ENCODE measurements at places on chromosomes 6 and 20.
A peak's percentile ranks its signal among the peaks of the same experiment; 100 is the strongest.

DNA sequence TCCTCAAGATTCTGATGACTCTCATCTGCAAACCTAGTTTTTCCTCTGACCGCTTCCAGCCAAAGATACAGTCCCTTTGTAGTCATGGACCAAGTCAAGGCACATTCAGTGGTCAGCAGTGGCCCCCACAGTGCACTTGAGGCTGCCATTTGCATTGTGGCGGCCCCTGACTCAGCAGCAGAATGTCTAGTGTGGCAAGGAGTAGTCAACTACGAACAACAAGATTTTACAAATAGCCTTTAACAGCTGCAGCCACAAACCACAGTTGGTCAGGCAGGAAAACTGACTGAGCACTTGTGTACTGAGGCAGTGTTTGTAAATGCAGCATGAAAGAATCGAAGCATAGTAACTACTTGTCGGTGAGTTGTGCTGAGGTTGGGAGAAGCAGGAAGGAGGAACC is 49.6 kb downstream of the SLC2A12 start:
- DNase-seq, result peak; percentile 23

DNA sequence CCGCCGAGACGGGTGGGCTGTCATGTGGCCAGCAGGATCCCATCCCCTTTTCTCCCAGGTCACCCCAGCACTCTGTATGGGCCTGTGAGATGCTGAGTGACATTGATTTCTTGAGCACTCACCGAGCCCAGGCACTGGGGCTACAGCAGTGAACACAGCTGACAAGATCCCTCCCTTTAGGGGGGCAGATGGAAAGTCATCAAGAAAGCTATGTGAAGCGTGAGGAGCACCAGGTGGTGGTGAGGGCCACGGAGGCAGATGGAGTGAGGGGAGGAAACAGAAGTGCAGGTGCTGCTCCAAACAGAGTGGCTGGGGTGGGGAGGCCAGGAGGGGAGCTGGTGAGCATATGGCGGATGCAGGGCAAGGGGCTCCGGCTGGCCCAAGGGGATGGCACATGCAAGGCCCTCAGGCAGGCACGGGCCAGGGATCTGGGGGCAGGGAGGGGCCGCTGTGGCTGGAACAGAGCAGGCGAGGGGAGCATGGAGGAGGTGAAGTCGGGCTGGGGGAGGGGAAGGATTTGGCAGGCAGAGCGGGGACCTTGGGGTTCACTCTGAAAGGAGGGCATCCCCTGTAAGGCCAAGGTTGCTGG is 184.0 kb downstream of the BMP7 start:
- DNase-seq, result no peak

DNA sequence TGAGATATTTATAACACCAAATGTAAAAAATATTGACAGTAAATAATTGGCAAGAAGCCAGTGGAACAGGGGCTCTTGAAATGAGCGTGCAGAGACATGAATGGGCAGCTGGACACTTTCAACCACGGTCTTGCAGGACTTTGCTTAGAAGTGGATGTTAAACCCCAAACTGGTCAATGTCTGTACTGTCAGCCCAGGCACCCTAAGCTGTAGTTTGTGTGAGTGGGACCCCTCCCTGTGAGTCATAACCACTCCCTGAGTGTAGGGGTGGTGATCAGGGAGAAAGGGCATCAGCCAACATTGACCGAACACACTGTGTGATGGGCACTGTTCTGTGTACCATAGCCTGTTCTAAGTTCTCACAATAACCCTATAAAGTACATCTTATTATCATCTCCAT is 108.6 kb downstream of the FIG4 start:
- no peak for DNase-seq

DNA sequence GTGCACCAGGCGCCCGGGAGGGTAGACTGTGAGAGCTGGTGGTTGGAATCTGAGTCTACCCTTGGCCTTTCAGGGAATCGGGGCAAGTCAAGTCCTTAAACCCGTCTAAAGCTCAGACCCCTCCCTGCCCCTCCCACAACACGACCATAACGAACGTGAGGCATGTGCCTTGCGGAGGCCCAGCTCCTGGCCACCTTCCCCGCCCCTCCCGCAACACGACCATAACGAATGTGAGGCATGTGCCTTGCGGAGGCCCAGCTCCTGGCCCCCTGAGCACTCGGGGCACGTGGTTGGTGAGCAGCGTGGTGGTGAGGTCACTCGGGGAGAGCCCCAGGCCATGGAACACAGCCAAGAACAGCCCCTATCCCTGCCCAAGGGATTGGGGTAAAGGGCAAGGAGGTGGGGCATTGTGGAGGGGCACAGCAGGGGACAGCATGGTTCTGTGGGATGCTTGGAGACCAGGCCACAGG is 132.2 kb downstream of the TAF4 start:
- DNase-seq, result no peak

- peak; percentile 47 for DNase-seq
Observed at GRCh38 chr6:81694207-81694606, 58.3 kb downstream of the TENT5A start.

- no peak for DNase-seq
Observed at GRCh38 chr6:28615955-28616747, 90.5 kb downstream of the GPX5 start.

DNA sequence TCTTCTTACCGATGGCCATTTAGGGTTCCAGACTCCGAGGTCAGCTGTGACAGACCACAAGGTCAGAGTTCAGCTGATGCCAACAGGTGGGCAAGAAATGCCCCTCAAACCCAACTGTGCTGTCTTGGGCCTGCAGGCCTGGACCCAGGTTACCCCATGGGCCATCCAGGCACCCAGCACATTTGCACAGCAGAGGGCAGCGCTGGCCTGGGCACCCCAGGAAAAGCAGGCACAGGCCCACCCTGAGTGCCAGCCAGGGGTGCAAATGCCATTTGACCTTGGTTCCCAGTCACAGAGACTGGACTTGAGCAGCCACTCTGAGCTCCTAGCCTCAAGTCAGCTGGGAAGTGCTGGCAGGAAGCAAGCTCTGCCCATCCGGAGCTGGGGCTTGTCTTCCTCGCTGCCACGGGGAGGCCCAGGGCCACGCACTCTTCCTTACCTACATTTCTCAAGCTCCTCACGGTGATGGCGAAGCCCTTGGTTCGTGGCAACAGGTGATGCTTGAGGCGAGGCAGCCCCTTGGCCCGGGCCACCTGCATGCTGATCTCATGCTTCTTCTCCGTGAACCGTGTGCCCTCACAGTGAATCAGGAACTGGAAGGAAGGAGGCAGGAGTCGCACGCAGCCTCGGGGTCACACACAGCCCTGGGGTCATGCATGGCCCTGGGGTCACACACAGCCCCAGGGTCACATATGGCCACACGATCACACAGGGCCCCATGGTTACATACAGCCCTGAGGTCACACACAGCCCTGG is 120.8 kb downstream of the AGPAT4 start:
- DNase-seq, result no peak

DNA sequence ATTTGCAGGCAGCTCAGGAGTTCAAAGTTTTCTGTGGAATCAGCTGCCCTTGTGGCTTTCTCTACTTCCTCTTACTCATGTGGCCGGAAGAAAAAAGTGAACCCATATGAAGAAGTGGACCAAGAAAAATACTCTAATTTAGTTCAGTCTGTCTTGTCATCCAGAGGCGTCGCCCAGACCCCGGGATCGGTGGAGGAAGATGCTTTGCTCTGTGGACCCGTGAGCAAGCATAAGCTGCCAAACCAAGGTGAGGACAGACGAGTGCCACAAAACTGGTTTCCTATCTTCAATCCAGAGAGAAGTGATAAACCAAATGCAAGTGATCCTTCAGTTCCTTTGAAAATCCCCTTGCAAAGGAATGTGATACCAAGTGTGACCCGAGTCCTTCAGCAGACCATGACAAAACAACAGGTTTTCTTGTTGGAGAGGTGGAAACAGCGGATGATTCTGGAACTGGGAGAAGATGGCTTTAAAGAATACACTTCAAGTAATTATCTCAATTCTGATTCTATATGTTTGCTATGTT is 1.1 kb downstream of the MGME1 start:
- no peak for DNase-seq

DNA sequence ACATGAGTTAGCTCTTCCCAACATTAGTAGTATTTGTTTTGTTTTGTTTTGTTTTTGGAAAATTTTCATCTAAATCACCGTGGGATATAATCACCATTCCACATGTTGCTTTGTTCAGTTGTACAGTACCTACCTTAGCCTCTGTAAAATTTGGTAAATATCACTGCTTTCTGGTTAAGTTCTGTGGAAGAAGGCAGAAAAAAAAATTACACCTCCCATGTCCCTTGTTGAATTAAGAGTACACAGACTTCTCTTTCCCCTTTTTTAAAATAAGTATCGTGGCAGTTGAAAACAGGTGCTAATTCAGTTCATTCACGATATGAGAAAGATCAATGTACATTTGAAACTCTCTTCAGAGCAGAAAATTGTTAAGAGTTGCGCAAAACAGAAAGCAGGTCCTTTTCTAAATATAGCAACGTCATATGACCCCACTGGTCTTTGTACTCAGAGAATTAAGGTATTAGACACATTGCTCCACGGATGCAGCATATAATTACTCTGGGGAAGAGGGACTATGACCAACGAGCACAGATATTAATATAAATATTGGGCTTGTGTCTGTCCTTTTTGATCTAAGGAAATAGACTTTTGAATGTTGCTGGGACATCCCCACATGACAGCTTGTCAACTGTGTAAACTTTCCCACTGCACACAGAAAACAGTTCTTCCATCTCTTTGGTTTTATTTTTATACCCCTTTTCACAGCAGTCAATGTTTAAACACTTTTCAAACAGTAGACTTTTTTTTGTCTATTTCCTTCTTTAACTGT is 58.6 kb upstream of the ZNF217 start:
- DNase-seq, result no peak

DNA sequence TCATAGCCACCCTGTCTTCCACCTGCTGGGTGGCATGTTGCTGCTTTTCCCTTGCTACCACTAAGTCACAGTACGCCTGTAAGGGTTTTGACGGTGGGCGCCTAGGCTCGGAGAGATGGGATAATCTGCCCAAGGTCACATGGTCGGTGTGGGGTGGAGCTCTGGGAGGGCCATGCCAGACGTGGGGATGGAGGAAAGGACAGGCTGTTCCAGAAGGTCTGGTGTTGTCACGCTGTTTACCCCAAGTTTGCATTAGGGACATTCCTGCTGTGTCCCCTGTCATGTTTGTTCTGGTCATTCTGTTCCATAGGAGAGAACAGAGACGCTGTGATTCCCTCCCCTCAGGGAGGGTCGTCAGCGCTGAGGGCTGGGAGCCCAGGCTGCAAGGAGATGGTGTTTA is 16.1 kb downstream of the IP6K3 start:
- DNase-seq, result no peak

DNA sequence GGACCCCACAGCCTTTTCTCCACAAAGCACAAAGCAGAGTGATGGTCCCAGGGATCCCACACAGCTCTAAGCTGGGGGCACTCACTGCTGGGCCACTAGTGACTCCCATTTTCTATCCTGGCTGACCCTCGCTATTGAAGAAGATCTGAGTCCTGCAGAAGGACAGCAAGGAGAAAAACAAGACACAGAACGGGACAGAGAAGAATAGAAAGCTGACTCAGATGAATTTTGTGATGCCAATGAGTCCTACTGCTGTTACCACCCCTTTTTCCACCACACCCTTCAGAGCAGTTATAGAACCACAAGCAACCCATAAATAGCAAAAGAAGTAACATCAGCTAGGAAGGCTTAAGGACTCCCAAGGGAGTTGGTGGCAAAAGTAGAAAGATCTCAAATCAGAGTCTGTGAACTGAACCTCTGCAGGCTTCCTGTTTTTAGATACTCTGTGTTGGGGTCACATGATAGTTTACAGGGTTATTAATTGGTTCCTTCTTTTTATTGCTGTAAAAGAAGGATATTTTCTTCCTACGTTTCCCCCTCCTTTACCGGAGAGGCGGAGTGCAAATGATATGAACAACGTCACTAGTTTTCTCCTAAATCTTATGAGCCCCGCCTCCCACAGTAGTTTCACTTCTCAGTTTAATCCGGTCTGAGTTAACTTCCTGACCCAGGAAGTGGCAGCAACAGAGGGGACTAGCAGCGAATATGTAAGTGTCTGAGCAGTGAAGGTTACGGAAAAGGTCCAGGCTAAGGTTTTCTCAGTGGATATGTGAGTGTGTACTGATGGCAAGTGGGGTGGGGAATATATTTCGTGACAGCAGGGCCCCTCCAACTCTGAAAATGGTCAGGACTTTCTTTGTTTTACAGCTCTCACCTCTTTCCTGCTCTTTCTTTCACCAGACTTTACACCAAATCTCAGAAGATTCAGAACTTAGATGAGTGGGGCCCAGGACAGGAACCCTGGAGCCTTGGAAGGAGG is at the start of gene TRIM38:
TRIM38 (plus strand) TSS at position 654 of the 979 bp plus-strand sequence. CDS start 3,721 bp downstream, outside the sequence.
- peak; percentile 52 for DNase-seq

GRCh38 chr6:136410201-136411024 is 120.8 kb upstream of the BCLAF1 start:
- no peak for DNase-seq

DNA sequence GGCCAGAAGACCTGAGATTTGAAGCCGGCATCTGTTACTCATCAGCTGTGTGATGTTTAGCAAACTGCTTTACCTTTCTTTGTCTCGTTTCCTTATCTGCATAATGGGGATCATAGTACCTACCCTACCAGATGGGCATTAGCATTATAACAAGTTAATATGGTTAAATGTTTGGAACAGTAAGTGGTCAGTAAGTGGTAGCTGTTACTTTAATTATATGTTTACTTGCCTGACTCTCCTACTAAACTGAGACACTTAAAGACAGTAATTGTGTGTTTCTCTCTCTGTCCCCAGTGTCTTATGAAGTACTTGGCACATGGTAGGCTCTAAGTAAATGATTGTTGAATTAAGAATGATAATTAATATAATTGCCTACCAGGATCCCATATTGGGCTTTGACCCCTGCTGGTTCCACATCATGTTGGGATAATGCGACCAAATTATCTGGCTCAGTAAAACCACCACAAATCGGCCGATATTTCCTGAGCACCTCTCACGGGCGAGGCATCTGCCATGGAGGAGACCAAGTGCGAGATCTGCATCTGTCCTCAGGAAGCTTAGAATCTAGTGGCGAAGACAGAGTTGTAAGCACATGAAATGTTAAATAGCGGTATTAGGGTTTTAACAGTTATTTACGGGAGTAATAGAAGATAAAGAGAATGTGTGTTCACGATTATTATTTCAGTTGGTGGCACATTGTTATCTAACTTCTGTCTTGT is 31.4 kb downstream of the PTK7 start:
- DNase-seq, result no peak

DNA sequence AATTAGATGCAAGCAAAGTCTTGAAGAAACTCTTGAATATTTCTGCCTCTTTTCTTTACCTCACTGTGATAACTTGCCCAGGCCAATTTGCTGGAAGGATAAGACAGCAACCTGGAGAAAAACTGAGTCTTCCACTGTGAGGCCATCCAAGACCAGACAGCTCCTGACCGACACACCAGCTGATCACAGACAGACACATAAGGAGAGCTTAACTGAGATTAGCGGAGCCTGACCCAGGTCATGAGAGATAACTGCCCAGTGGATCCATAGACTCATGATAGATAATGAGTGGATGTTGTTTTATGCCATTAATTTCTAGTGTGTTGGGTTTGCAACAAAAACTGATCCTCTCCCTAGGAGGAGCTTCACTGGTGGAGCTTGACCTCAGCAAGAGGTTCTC is 64.4 kb upstream of the NOX3 start:
- no peak for DNase-seq

Data from DMS153 (cell line).